ENCODE measurements at places on chromosomes 3 and 15.

DNA sequence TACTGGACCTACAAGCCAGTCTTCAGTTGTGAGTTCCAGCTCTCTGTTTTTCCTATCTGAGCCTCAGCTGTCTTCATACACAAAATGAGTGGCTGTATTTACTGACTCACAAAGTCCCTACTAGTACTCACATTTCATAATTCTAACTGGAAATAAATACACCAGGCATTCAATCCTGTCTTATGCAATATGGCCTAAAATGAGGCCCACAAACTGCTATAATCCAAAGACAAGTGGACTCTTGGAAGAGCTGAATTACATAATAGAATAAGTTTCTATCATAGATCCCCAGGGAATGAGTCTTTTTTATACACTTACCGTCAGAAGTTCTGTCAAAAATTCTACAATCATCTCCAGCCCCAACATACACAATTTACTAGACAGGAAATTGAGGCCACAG, 211.9 kb downstream of the LRRN1 start:
- DNase-seq = no peak

DNA sequence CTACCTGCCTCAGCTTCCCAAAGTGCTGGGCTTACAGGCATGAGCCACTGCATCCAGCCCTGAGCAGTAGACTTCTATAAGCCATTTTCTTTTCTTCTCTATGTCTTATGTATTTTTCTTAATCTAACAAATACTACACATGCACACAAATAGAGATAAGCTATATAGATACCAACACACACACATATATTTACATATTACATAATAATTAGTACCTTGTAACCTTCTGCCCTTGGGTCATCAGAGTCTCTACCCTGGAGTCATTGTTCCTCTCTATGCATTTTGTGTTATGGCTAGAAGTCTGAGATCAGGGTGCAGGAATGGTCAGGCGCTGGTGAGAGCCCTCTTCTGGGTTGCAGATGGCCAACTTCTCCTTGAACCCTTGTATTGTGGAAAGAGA, 154.0 kb upstream of the PTPRG start:
- DNase-seq = no peak

DNA sequence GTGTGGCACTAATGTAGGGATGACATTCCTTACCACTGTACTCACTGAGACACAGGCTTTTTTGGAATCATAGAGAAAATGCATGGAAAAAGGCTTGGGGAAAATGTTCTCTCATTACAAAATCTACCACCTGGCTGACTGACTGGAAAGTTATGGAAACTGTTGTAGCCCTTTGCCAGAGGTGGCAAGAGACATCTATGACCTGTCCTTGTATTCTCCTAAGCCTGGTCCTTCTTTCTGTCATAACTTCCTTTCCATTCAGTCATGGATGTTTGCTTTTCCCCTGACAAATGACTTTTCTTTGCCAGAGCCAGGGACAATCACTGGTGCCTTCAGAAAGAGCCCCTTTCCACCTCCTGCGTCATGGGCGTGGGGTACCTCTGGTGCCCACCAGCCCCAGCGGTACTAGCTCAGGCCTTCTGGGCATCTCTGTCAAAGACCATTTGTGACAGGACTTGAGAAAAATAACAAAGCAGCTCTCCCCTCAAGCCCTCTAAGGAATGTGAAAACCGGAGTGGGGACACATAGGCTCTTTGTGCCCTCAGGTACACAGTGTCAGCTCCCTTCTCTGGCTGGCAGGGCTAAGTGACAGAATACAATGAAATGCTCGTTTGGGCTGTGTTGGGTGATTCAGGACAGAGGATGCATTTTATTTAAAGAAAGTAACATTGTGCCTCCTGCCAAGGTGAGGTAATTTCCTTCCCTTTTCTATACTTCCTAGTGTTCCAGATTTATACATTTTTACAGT, 381.1 kb upstream of the RASGRP1 start:
- DNase-seq = no peak

- DNase-seq = peak; percentile 32
Measured at GRCh38 chr15:25545017-25545416, 106.2 kb upstream of the UBE3A start.

DNA sequence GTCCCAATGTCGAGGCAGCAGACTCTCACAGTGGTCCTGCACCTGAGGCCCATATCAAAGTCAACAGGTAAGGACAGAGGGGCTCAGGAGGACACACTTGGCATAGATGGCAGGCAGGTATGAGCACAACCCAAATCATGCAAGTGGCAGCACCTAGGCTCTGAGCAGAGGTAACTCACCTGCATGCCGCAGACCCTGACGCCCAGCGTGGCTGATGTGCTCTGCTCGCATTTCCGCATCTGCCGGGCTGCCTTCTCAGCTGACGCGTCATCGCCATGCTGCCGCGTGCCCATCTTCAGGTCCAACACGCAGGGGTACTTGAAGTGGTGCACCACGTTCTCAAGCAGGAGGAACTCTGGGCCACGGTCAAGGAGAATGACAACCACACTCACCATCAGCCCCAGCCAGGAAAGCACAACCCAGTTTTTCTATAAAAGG, 4.2 kb upstream of the GMPPB start:
- DNase-seq = no peak

DNA sequence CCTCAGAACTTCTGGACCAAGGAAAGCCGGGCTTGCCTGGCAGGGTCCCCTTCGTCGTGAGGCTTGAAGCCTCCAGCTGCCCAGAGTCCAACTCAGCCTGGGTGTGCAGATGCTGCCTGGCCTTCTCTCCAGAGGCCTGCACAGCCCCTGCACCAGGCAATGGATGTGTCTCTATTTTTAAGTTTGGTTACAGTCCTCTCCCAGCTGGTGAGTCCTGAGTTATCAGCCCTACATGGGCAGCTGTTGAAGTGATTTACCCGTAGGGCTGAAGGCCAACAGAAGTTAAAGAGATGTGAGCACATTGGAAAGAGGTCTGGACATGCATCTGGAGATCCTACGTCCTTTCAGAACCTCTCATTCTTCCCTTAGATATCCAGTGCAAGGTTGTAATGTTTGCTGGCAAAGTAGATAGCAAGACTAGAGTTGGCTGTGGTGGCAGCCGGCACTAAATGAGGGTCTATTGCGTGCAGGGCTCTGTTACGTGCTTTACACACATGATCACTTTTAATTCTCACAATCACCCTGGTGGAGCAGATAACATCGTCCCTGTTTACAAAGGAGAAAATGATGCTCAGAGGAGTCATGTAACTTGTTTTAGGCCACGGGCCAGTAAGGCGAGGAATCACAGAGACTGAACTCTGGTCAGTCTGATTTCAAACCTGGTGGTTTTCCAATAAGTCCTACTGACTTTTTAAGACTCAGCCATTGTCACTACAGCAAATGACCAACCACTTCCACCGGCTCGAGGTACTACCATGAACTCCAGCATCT, 9.9 kb downstream of the FYCO1 start:
- peak; percentile 69 for DNase-seq

DNA sequence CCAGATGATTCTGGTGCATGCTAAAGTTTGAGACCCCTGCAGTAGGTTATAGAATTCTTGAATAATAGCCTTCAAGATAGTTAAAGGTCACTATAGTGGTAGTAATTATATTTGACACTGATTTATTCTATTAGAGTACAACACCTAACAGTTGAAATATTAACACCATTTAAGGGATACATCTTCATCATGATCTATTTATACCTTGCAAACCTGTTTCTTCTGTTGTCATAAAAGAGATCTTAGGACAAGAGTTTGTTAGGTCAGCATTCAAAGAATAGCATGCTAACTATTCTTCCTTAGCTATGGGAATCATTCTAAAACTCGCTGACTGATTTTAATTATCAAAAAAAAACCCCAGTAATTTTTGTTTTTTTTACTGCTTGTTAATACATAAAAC, 46.5 kb downstream of the TSC22D2 start:
- DNase-seq = no peak
